ENCODE measurements at places on chromosomes 7 and 10.

DNA sequence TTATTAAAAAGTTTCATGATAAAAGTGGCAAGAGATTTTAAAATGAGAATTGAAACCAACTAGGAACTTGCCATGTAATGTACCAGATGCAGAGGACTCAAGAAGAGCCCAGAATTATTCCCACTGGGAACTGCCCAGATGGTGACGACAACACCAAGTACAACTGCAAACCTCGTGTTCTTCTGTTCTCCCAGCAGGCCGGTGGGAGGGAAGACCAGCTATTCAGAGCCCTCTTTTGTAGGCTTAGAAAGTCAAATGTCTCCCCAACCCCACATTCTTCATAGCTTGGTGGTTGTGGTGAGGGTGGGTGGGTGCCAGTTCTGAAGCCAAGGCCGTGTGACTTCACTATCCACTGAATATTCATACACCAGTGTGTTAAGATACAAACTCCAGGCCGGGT, 54.3 kb upstream of the ITGB1 start:
- no peak for DNase-seq

DNA sequence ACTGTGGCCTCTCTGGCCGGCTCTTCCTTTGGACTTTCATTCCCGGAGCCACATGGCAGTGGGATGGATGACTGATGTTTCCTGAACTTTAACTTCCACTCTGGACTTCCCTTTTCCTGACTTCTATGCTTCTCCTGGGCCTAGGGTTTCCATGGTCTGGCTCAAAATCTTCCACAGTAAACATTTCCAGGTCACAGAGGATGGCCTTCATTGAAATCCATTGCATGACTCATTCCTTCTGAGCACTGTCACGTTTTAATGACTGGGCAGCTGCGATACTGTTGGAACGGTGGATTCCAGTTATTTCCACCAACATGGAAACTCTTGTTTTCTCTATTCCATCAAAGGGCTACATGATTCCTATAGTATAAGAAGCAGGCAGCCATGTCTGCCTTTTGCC, 24.4 kb upstream of the ZNF273 start:
- no peak for DNase-seq

DNA sequence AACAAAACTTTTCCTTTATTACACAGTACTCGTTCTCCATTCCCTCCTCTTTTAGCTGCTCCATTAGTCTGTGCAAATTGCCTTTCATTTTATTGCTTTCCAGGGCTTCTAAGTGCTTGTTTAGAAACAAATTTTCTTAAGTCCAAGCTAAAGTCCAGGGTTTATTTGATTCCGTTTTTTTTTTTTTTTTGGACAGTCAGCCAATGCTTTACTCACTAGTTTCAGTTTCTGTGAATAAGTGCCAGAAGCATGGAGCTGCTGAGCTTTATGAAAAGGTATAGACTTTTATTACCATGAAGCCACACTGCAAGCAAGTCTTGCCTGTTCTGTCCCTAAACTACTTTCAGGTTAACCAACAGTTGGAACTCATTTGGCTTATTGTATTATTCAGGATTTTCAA, 455.0 kb downstream of the GFRA1 start:
- DNase-seq, result peak; percentile 53

DNA sequence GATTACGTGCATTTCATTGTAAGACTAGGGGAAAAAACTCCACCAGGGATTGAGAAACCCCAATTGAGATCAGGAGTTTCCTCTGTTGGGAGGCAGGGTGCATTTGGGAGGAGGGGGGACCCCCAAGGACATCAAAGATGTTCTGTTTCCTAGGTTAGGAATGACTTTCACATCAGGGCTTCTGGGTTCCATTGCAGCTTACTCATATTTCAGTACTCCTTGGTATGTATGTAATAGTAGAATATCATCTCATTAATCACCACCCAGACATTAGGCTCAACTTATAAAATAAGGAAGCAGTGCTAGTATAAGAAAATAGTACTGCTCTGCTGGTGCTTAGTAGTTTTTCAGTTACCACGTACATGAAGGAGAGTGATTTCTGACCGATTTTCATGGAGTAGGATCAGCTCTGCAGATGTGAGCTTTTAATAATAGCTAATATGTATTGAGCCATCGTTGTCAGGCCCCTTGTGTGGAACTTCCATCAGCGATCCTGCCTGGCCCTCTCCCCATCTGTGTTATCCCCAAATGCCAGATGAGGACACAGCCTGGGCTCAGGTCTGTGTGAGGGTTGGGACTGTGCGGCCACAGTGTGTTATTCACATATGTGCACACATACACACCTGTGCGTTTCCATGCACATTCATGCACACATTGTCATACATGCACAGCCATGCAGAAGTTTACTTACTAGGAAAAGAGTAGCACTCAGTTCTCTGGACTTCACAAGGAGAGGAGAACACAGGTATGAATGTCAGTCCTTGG, 23.5 kb downstream of the UPP1 start:
- DNase-seq, result peak; percentile 71

DNA sequence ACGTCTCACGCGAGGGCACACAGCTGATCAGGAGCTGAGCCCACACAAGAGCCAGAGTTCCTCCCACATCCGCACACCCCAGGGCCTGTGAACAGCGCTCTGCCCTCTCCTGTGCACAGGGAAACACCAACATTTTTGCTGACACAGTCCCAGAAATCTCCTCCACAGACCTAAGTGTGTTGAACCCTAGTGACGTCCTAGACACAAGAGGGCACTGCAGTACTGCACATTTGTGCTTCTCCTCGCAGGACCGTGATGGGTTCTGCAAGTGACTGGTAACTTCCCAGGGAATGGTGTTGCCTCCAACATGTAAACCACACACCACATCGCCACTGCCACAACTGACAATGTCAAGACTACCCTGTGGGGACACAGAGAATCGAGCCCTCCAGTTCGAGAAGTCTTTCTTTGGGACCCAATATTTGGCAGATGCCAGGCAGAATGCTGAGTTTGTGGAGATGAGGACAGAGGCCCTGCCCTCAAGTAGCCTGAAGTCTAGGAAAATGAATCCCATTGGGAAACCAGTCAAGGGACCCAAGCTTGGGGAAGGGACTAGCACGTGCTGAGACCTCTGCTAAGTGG, 170.3 kb downstream of the PAXIP1 start:
- DNase-seq, result no peak

DNA sequence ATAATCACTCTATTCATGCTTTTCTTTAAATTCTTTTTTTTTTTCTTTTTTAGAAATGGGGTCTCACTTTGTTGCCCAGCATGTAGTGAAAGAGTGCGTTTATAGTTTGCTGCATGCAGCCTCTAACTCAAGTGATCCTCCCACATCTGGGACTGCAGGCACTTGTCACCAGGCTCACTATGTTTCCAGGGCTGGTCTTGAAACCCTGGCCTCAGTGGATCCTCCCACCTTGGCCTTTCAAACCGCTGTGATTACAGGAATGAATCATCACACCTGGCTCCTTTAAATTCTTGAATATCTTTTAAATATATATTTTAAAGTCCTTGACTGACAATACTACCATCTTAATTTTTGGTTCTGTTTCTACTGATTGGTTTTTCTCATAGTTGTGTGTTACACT, 591.6 kb upstream of the KCND2 start:
- DNase-seq, result no peak

- no peak for DNase-seq
Measured at GRCh38 chr7:6655636-6656385, 18.7 kb downstream of the ZNF316 start.

DNA sequence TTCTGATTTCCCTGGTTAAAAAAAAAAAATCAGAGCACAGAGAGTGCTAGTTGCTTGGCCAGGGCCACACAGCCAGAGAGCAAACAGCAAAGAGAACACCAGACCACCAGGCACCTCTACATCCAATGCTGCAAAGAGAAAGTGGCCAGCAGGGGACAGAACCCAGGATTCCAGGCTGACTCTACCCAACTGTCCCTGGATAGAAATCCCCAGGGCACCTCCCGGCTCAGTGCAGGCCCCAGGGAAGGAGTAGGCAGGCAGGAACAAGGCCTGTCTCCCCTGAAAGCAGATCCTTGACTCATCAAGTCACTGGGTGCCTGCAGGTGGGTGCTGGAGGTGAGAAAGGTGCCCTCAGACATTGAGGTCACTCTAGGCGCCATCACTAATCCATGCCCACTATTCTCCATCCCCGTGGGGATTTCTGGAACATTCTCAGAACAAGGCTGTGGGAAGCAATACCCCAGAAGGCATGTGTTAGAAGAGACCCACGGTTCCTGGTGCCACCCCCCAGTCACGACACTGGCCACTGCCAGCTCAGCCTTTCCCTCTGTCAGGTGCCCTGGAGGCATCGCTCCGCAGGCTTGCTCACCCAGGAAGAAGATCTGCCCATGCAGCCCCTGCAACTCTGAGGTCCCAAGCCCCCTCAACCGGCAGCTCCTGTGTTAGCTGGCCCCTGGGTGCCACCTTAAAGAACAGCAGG, 154.8 kb downstream of the GRID1 start:
- no peak for DNase-seq

GRCh38 chr7:19248115-19248514, 102.9 kb upstream of the FERD3L start:
- no peak for DNase-seq

DNA sequence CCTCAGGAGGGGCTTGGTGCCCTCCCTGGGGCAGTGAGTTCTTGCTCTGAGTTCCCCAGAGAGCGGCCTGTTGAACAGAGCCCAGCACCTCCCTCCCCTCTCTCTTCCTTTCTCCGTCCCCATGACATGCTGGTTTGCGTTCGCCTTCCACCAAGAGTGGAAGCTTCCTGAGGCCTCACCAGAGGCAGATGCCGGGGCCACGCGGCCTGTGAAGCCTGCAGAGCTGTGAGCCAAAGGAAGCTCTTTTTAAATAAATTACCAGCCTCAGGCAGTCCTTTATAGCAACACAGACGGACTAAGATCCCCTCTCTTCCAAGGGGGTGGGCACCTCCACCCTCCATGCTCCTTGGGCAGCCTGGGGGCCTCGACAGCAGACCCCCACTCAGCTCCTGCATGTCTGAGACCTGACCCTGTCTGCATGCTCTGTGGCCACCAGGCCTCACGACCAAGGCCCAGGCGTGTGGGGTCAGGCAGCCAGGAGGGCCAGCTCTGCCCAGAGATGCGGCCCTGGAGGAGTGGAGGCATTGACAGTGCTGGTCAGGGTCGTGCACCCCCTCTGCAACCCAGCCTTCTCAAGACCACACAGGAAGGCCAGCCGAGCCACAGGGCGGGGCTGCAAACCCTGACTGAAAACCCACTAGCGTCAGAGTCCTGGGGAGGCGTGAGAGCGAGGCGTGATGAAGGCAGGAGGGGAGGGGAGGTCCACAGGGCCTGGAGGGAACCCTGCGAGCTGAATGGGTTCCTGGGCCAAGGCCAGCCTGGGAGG, 54.6 kb upstream of the ADGRA1 start:
- no peak for DNase-seq

DNA sequence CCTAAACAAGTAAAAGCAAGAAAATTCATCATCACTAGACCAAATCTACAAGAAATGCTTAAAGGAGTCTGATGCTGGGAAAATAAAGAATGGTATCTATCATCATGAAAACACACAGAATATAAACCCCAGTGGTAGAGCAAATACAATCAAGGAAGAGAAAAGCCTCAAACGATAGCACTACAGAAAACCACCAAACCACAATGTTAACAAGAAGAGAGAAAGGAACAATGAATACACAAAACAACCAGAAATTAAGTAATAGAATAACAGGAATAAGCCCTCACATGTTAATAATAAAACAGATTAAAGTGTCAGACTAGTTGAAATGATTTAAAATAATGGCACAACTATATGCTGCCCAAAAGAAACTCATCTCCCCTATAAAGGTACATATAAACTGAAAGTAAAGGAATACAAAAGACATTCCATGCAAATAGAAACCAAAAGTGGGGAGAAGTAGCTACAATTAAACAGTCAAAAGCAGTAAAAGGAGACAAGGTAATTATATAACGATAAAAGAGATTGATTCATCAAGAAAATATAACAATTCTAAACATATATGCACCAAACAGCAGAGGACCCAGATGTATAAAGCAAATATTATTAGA, 77.3 kb downstream of the JMJD1C start:
- no peak for DNase-seq

DNA sequence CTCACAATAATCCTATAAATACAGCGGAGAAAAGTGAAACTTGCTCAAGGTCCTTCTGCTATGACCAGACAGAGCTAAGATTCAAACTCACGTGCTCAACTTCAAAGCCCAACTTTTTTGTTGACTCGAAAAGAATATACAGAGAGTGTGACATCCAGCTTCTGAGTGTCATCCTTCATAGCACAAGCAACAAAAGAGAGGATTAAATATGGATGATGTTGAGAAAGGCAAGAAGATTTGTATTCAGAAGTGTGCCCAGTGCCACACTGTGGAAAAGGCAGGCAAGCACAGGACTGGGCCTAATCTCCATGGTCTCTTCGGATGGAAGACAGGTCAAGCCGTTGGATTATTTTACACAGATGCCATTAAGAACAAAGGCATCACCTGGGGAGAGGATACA, 2.1 kb upstream of the FAM3C start:
- DNase-seq, result no peak

- DNase-seq, result no peak
Measured at GRCh38 chr7:95508780-95509179, 23.0 kb downstream of the ASB4 start.

- DNase-seq, result peak; percentile 19
Measured at GRCh38 chr7:117458977-117459583, 20.7 kb upstream of the CFTR start.

DNA sequence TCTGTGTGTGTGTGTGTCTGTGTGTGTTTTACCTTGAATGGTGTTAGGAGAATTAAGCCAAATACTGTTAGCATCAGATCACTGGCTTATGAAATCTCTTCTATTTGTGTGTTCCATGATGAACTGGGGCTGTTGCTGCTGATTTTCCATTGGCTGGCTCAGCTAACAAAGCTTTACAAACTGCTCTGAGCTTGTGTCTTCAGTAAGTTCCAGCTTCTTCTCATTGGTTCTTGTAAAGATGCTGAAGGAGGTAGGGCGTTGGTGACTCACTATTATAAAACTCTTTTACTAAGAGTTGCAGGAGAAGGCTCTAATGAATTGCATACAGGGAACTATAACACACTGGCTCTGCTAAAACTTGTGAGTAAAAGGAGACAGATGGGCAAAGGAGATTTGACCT, 136.4 kb upstream of the PRKCQ start:
- DNase-seq, result peak; percentile 33

DNA sequence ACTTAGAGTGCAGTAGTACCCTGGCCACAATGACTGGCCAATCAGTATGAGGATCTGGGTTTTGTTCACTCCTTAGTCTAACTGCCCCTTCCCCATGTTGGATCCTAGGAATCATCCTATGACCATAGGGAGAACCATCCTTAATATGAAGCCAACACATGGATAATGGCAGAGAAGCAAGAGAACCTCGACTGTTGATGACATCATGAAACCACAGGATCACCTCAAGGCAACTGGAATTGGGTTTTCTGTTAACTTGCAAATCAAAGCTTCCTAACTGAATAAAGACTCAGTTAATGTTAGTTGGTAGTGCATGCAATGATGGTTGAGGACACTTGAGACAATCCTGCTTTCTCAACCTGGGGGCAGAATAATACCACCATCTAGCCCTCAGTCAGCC, 3.3 kb upstream of the PRXL2A start:
- no peak for DNase-seq

GRCh38 chr7:41599760-41600159, 103.1 kb downstream of the INHBA start:
- DNase-seq, result no peak
